ENCODE measurements at places on chromosomes 13 and 19.

DNA sequence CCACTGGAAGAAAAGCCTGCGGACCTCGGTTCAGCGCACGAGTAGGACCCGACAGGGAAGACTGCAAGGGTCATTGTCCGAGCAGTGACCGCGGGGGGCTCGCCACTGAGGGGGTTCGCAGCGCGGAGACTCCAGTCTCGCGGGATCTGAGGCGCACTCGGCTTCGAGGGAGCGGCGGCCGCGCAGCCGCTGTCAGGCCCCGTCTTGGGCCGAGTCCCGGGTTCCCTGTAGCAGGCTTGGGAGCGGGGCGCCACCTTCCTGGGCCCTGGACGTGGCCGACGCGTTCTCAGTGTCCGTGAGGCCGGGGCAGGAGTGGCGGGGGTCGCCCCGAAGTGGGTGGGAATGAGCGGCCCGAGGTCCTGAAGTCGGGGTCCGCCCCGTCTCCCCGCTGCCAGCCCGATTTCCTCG, 474 bp upstream of the FAM174C start:
- DNase-seq: no peak

- DNase-seq: no peak
Observed at GRCh38 chr13:110450016-110450900, 111.3 kb downstream of the RAB20 start.

DNA sequence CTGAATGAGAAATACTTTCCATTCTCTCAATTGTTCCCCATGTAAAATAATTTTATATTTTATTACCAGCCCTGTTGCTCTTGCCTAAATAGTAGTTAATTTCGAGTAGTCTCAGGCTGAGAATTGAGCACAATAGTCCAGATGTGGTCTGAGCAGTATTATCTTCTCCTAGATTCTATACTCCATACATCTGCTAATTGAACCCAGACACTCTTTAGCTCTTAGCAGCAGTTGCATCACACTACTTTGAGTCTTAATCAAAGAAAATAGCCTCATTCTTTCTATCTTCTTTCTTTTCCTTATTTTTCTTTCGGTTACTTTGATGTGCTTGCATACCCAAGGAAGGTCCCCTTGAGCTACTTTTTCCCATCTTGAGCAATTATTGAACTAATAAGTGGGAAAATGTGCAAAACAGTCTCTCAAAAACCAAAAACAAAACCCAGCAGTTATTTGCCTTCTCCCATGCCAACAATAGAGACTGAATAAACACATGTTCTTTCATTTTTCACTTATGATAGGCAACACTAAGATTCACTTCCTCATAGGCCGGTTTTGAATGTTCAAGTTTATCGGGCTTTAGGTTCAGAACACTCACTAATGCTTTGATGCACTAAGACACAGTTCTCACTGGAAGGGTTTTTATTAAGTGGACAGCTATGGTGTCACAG, 204.5 kb downstream of the POU4F1 start:
- DNase-seq: no peak

GRCh38 chr19:28020619-28021258, 1192.2 kb downstream of the UQCRFS1 start:
- DNase-seq: no peak

DNA sequence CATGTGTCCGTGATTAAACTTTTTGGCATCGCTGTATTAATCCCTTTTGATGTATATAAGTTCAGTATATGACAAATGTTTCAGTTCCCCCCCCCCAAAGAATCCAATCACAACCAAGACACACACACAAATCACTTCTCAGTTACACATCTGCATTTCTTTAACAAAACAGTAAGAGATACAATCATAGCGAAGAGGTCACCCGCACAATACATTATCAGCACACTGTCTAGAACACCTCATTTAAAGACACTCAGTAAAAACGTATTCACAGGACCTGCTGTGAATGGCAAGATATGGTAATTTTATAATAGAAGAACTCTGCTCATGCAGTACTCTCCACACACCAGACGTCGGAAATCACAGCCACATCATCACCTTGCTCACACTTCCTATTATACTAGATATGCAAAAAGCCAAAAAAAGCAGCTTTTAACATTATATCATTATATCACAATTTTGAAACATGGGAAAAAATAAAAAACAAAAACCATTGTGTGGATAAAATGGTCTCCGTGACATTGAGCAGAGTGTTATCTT, 71.4 kb upstream of the XPO4 start:
- DNase-seq: no peak

DNA sequence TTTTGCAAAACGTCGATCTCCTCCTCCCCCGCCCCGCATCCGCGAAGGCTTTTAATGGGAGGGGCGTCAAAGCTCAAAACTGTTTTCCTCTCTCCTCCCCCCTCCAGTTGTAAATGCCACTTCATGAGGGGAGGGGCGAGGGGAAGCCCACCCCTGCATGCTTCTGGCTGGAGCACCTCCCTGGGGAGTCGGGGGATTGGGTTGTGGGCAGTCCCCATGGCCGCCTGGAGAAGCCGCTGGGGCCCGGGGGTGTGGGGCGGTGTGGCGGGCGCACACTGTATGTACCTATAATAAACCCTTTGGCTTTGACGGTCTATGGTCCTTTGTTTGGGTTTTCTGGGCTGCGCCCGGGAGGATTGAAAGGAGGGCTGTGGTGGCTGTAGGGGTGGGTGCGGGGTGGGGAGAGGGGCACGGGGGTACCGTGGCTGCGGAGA, 505 bp upstream of the SHKBP1 start:
- no peak for DNase-seq

DNA sequence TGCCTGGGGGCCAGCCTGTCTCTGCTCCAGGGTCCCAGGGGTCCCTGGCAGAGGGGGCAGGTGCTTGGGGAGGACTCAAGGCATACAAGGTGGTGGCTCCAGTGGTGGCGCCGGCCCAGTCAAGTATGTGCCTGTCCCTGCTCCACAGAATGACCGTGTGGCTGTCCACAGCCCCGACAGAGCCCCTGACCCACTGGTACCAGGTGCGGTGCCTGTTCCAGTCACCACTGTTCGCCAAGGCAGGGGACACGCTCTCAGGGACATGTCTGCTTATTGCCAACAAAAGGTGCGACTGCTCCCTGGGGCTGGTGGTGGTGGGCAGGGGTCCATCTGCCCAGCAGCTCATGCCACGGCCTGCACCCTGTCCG, 8.2 kb downstream of the YIPF2 start:
- no peak for DNase-seq

GRCh38 chr13:54110597-54110996, 1082.0 kb downstream of the OLFM4 start:
- DNase-seq: no peak

DNA sequence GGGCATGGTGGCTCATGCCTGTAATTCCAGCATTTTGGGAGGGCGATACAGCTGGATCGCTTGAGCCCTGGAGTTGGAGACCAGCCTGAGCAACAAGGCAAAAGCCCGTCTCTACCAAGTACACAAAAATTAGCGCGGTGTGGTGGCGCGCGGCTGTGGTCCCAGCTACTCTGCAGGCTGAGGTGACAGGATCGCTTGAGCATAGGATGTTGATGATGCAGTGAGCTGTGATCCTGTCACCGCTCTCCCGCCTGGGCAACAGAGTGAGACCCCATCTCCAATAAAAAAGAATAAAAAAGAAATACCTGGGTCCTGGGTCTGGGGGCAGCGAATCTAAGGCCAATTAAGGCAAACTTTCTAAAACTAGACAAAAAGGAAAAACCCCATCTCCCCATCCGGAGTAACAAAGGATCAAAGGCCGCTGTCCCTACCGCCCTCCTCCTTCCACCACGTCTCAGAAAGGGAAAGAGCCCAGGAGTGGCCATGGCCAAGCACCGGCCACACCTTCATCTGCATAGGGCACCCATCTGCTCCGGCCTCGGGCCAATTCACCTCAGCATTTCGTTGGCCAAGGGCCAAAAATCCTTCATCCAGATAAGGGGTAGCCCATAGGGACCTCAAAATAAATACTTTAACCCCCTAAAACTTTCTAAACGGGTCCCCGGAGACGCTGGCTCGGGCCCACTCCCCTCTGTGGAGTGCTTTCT, 851 bp downstream of the ZNF320 start:
- DNase-seq: no peak

DNA sequence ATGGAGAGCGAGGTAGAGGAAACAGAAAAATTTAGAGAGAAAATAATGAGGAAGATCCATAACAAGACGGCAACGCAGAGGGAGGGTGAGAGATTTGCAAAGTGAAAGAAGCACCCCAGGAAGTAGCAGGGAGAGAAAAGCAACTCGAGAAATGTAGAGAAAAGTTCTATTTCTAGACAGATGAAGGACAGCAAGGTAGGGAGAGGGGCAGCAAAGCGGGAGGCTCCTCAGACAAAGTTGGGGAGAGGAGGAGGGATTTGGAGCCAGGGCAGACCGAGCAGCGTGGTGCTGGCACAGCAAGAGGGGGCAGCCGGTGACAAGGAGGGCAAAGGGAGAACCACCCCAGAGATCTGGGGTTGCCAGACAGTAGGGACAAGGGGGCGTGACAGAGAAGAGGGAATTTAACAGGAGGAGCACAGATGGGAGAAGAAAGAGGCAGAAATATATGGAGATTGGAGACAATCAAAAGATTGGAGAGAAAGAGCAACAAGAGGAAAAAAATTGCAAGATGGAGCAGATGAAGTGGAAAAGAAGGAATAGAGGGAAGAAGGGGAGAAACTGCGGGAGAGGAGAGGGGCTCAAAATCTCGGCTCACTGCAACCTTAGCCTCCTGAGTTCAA, 989 bp downstream of the ZNF766 start:
- DNase-seq: no peak

DNA sequence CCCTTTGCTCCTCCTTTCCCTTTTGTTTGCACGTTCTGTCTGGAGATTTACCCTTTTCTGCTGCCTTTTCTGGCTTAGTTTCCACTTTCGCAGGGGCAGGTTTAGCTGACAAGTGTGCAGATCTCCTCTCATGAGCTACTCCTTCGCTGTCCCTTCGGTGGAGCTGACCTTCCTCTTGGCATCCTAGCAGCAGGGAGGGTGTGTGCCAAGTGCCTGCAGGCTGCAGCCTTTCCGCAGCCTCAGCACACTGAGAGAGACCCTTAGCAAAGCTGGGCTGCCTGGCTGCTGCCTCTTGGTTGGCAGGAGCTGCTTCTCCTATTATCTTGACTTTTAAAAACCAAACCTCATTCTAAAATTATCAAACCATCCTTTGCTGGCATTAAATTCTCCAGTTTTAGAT, 132.5 kb downstream of the DNAJC3 start:
- DNase-seq: no peak

- DNase-seq: no peak
Observed at GRCh38 chr19:16180611-16181010, 4.6 kb upstream of the FAM32A start.

GRCh38 chr13:57740719-57741118, 109.2 kb downstream of the PCDH17 start:
- DNase-seq: no peak

DNA sequence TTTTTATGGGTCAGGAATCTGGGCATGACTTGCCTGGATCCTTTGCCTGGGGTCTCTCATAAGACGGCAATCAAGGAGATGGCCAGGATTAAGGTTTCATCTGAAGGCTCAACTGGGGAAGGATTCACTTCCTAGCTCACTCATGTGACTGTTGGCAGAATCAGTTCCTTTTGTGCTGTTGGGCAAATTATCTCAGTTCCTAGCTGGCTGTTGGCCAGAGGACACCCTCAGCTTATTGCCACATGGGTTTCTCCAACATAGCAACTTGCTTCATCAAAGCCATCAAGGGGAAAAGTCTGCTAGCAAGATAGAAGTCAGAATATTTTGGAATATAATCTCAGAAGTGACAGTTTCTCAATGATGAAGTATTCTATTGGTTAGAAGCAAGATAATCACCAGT, 12.2 kb upstream of the EVI5L start:
- DNase-seq: peak; percentile 19

GRCh38 chr13:95763601-95764000, 86.7 kb downstream of the DNAJC3 start:
- DNase-seq: no peak

DNA sequence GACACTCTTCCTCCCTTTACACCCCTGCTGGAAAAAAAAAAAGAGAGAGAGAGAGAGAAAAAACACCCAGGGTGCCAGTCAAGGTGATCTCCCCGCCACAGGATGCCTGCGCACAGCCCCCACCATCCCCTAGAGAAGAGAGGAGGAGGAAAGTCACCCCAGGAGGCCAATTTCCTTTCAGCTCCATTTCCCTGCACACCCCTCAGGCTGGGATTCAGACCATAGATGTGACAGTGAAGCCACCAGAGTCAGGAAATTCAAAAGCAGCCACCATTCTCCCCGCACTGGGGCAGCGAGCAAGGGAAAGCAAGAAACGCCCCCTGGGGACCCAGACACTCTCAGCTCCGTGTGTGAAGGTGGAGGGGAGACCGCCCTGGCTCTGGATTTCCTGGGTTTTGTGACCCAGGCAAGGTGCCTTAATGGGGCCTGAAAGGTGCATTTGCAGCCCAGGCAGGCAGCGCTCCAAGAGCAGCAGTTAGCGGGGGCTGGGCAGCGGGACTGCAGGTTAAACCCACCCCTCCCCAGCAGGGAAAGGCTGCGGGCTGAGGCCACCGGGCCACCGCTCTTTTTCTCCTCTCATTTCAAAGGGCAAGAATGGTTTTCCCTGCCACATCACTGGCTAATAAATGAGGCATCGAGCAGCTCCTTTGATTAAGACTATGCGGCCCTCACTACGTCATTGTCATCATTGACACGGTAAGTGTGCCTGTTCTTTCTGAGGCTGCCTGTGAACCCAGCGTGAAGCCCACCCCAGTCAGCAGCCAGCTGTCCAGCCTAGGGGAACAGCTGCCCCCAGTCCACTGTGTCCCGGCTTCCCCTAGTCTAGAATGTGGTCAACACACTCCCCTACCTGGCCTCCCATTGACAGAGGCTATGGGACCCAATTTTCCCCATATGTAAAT, 83.8 kb upstream of the TM9SF2 start:
- no peak for DNase-seq

- no peak for DNase-seq
Observed at GRCh38 chr19:17616961-17617806, 61.7 kb downstream of the COLGALT1 start.

GRCh38 chr13:75443356-75443958, 38.5 kb downstream of the TBC1D4 start:
- DNase-seq: no peak

GRCh38 chr13:65907666-65908525, 1322.2 kb downstream of the PCDH9 start:
- no peak for DNase-seq

DNA sequence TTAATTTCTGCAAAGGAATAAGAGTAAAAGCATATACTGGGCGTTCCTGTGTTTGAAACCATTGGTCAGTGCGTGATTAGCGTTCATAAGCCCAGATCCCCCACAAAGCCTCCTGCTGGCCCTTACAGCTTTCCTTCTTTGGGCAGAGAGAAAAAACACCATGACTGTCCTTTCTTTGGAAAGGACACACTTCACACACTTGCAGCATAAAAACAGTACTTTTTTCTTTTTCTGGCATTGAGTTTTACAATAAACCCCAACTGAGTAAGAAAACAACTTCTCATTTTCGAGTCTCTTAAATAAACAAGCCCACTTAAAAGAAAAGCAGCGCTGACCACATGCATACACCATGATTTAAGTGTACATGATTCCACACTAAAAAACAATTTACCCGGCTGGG, 35.8 kb downstream of the SMAD9 start:
- DNase-seq: no peak

- DNase-seq: no peak
Observed at GRCh38 chr19:10450853-10451609, 30.7 kb downstream of the PDE4A start.

- no peak for DNase-seq
Observed at GRCh38 chr19:52369559-52370340, at the start of gene ZNF880. Gene ZNF880, plus strand, starts transcription at chr19:52369923. Its CDS starts 43 bp downstream, at chr19:52369966.
